ENCODE measurements at places on chromosomes 1 and 21. TPM values are rescaled to one million over a fixed set of nuclear protein-coding genes. Genes with fewer than 3 reads are reported as not detected.

GRCh38 chr1:171083222-171083621 lies 7.5 kb upstream of the FMO3 start:
- H3K27ac ChIP-seq, result no peak overlapping the region
- H3K4me1 ChIP-seq, result no peaks in the 10 kb centered on the region
- no peaks in the 10 kb centered on the region for H3K36me3 ChIP-seq
- DNase-seq, result no peak
- H3K27me3 ChIP-seq, result no peaks in the 10 kb centered on the region

- no peaks in the 10 kb centered on the region for H3K36me3 ChIP-seq
- no peaks in the 10 kb centered on the region for H3K27me3 ChIP-seq
- no peaks in the 10 kb centered on the region for H3K4me1 ChIP-seq
These were observed 439.4 kb downstream of the CAMTA1 start for GRCh38 chr1:7224644-7225043.

GRCh38 chr1:26684763-26685508 lies 10.9 kb upstream of the ARID1A start:
- H3K4me1 ChIP-seq, result no peaks in the 10 kb centered on the region

- DNase-seq, result no peak
- H3K4me3 ChIP-seq, result no peak overlapping the region
- H3K27me3 ChIP-seq, result no peaks in the 10 kb centered on the region
These were observed 156.9 kb downstream of the PPP1R12B start for GRCh38 chr1:202505356-202505755.

GRCh38 chr1:225949041-225949440 lies 8.0 kb upstream of the LEFTY2 start:
- peak overlapping the region; percentile 7 for H3K4me3 ChIP-seq
- no peaks in the 10 kb centered on the region for H3K36me3 ChIP-seq
- H3K4me1 ChIP-seq, result peaks cover 28% of the 10 kb centered on the region
- DNase-seq, result no peak
- H3K27ac ChIP-seq, result no peak overlapping the region
- no peaks in the 10 kb centered on the region for H3K27me3 ChIP-seq

- no peak for DNase-seq
- no peaks in the 10 kb centered on the region for H3K36me3 ChIP-seq
- no peak overlapping the region for H3K27ac ChIP-seq
- H3K4me3 ChIP-seq, result no peak overlapping the region
These were observed 8.3 kb downstream of the NHLH2 start for GRCh38 chr1:115832651-115833050.

- no peak overlapping the region for H3K4me3 ChIP-seq
- no peak for DNase-seq
- H3K36me3 ChIP-seq, result no peaks in the 10 kb centered on the region
- no peaks in the 10 kb centered on the region for H3K27me3 ChIP-seq
These were observed 71.5 kb downstream of the SIK1 start for GRCh38 chr21:43355266-43355924.

The INKA2 gene
- 11.9 TPM for total RNA-seq

Measured in H9 (cell line).